ENCODE measurements at places on chromosomes 13 and 19.

DNA sequence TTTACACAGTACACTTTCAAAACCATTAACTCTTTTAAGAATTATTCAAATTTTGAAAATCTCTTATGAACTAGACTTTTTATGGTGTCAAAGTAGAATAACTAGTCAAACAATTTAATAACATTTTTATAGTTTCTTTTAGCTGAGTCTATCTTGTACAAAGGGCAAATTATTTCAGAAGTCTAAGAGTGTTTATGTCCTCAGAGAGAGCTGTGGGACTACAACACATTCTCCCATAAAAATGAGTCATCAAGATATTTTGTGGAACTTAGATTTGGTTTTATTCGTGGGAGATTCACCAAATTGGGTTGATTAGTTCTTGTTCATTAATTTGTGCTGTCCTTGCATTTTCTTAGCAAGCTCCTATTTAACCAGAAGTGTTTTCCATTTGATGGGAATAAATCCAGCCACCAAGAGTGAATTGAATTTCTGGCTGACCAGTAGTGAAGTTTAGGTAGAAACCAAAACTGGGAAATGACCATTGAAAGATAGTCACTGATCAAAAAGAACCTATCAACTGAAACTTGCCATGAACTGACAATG, 291.0 kb downstream of the DLEU7 start:
- no peak for DNase-seq

DNA sequence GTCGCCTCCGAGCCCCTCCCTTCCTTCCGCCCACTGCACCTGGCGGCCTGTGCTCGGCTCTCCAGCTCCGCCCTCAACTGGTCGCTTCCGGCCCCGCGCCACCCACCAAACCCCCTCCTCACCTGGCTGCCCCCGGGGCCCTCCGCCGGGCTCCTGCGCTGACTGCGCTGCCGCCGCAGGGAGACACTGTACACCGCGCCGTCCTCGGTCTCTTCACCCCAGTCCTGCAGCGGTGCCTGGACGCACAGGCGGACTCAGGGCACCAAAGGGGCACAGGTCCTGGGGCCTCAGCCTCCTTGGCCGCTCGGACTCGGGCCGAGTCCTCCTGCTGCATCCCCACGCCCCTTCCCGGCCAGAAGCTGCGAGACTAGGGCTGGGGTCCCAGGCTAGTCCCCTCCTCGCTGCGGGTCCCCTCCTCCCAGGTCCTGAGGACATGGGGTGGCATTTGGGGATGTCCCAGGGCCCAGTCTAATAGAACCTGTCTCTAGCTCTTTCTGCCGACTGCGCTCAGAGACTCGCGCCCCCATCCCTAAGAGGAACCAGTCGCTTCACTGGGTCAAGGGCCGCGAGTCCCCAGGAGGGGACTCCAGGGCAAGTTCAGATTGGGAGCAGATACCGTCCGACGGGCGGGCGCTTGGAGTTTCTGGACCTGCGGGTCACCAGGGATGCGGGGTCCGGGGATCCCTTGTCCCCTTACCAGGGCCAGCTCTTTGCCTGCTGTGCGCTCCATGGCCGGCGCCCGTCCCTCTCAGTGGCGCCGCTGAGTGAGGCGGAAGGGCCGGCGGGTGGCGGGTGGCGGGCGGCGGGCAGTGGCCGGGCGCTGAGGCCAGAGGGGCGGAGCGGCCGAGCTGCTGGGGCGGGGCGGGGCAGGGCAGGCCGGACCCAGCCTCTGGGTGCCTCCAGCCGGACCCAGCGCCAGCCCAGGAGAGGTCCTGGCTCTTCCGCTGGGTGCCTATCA, at the start of gene RGL3:
Gene RGL3, minus strand, starts transcription at position 766 of the 958 bp plus-strand sequence. Its CDS starts 36 bp downstream, at position 730.
- peak; percentile 40 for DNase-seq

DNA sequence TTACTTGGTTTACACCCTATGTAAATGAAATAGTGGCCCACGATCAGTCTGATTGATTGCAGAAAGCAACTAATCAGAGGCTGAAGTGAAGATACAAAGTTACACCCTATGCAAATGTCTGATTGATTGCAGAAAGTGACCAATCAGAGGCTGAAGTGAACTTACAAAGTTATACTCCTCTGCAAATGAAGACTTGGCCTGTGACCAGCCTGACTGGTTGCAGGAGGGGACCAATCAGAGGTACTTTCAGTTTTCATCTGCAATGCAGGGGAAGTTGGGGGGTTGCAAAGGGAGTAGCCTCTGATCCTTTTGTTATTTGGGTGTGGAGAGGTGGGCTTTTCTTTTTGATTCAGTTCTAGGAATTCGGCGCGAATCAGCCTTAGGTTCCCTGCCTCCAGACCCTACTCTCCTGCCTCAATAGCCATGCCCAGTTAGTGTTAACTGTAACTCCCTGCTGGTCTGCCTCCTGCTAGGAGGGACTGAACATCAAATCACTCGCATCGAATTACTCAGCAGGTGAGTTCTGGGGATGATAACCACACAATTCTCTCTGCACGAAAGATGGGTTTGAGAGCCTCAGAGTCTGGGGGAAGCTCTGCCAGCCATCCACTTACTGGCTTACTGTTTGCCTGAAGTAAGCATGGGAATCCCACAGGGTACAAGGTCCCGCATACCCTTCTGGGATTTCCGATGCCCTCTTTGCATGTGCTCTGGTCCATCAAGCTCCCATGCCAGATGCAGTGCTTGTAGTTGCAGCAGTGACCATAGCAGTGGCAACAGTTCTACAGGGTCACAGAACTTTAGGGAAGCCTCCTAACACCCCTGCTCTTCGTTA, 7.5 kb downstream of the ARL11 start:
- no peak for DNase-seq

GRCh38 chr13:71860547-71861138, 6.4 kb downstream of the DACH1 start:
- DNase-seq: no peak

GRCh38 chr13:43648733-43649132, 138.0 kb downstream of the ENOX1 start:
- no peak for DNase-seq

GRCh38 chr13:39565036-39565949, 37.7 kb downstream of the LHFPL6 start:
- DNase-seq: peak; percentile 88

GRCh38 chr13:112902669-112903068, 66.3 kb upstream of the MCF2L start:
- DNase-seq: no peak

DNA sequence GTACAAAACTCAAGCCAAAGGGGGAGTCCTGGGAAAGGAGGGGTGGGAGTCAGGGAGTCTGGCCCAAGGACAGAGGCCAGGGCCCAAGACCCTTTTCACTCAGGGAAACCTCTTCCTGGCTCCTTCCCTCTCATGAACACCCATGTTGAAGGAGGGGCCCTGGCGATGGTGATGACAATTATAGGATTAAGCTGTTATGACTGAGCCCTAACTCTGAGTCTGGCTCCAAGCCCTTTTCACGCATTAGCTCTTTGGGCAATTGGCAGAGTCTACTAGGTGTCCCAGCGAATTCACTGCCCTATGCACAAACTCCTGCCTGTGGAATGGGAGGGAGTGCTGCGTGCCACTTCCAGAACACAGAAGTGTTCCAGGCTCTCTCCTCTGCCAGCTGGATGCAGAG, 20.7 kb downstream of the ZNF575 start:
- no peak for DNase-seq

GRCh38 chr13:110136660-110137585, 170.0 kb downstream of the COL4A1 start:
- DNase-seq: no peak

DNA sequence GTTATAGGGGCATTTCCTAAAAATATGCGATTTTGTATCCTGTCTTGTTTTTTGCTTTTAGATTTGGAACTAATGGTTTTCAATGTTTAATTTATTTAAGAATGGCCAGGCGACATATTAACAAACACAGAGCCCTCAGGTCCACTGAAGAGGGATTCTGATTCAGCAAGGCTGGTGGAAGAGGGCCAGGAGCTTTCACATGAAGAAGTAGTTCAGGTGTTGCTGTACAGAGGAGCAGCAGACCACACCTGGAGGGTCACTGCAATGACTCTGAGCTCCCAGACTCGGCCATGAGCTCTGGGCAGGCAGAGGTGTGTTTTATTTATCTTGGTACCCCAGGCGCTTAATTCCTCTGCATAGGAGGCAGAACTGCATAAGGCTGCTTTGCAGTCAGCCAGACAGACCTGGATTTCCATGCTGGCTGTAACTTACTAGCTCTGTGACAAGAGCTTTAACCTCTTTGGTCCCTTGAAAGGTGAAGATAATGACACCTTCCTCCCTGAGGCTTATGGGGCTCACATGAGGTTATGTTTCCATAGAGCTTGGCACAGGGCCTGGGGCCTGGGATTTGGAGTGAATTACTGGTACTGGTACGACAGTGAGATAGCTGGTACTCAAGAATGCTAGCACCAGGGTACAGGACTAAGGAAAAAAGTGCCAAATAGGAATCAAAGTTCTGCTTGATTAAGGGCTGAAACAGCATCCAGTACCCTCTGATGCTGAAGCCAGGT, 184.7 kb downstream of the OXGR1 start:
- DNase-seq: no peak

DNA sequence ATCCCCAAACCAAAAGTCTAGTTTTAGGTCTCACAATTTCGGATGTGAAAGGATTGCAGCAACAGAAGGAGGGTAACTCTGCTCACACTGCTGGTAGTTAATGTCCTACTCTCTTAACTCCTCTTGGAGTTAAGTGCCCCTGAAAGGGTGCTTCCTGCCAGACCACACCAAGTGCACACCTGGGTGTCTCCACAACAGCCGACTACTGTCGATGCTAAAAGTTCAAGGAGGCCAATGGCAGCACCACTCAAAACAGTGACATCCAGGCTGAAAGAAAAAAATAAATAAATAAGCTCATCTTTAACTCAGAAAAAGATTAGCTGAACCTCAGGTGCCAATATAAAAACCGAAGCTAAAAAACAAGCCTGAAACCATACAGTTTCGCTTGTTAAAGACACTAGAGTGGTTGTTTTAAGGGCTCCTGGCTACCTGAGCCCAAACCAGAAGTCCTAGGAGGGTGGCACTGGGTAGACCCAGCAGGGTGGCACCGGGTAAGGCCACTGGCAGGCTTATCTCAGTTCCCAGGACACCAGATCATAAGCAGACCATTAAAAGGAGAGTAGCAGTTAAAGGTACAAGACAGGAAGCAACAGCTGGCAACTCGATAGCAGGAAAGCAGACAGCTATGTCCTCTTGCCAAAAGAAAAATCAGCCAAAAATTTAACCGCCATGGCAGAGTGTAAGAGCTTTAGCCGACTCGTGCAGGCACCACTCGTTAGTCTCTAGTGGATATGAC, 39.3 kb downstream of the BRD4 start:
- no peak for DNase-seq

GRCh38 chr13:64640002-64640401, 2590.1 kb downstream of the PCDH9 start:
- no peak for DNase-seq

DNA sequence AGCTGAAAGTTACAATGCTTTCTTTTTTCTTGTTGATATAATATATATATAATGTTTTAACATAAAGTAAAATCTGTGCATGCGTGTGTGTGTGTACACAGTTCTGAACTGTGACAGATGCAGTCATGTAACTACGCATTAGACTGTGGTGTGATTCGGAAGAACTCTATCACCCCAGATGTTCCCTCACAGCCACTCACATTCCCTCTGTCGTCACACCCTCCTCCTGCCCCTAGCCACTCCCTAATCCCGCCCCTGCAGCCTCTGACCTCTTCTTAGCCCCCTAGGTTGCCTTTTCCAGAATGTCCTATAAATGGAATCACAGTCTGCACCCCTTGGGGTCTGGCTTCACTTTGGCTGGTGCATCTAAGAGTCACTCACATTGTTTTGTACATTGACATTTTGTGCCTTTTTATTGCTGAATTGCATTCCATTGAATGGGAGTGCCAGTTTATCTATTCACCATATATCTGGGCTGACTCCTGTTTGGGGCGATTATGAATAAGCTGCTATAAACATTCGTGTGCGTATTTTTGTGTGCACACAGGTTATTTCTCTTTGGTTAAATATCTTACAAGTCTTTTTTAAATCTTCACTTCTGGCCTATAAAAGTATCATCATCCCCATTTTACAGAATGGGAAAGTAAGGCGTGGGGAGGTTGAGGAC, 20.4 kb downstream of the DHRS12 start:
- no peak for DNase-seq

GRCh38 chr13:26882731-26883130, 122.1 kb upstream of the GPR12 start:
- no peak for DNase-seq

DNA sequence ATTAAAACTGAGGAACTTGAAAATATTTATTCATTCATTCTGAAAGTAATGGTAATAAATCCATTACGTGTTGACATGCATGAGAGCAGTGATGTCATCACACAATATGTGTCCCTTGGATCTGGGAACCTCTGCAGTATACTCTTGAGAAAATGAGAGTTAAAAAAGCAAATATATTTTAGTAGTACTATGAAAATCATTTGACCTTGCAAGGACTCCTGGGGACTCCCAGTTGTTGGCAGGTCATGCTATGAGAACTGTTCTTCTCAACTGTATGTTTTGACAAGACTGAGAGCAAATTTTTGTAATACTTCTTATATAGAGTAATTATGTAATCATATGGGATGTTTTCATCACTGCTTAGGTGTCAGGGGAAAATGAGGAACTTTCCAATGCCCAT, 249.4 kb downstream of the PCCA start:
- DNase-seq: no peak

GRCh38 chr19:48933382-48933932, at the start of gene DHDH:
DHDH (plus strand) TSS chr19:48933699; CDS start chr19:48933722, 23 bp downstream.
- peak; percentile 72 for DNase-seq

GRCh38 chr13:78750735-78751134, 91.8 kb upstream of the OBI1 start:
- DNase-seq: no peak

DNA sequence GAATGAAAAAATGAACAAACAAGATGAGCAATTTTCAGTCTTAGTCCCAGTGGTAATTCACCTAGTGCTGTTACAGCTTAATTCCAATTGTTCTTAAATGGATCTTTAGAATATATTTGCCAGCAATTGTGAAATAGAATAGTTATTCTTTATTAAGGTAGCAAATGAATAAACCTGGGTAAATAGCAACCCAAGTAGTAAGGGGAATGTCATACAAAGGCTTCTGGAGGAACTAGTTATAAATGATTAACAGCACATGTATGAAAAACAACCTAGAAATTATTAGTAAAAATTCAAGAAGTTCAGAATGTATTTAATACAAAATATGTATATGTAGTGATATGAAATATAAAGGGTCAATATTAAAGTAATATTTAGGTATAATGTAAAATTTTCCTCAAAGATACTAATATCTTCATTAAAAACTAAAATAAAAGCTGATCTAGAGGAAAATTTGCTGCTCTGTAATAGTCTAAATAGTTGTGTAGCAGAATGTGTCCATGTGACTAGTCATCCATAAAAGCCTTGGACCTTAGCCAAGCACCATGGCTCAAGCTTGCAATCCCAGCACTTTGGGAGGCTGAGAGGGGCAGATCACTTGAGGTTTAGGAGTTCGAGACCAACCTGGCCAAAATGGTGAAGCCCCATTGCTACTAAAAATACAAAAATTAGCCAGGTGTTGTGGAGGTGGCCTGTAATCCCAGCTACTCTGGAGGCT, 535.9 kb upstream of the ATXN8OS start:
- DNase-seq: no peak

DNA sequence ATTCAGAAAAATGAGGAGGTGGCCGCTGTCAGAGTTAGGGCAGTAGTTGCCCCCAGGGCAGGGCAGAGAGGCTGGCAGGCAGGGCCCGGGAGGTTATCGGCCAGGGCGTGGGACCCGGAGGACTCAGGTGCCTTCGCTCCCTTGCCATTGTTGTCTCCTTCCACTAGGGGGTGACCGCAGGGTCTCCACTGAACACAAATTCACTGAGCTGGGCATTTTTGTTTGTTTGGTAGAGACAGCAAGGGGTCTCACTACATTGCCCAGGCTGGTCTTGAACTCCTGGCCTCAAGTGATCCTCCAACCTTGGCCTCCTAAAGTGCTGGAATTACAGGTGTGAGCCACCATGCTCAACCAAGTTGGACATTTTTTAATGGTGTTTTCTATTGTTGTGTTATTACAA, 25.1 kb downstream of the CARS2 start:
- peak; percentile 57 for DNase-seq
